ENCODE measurements at places on chromosomes 12 and 14.

DNA sequence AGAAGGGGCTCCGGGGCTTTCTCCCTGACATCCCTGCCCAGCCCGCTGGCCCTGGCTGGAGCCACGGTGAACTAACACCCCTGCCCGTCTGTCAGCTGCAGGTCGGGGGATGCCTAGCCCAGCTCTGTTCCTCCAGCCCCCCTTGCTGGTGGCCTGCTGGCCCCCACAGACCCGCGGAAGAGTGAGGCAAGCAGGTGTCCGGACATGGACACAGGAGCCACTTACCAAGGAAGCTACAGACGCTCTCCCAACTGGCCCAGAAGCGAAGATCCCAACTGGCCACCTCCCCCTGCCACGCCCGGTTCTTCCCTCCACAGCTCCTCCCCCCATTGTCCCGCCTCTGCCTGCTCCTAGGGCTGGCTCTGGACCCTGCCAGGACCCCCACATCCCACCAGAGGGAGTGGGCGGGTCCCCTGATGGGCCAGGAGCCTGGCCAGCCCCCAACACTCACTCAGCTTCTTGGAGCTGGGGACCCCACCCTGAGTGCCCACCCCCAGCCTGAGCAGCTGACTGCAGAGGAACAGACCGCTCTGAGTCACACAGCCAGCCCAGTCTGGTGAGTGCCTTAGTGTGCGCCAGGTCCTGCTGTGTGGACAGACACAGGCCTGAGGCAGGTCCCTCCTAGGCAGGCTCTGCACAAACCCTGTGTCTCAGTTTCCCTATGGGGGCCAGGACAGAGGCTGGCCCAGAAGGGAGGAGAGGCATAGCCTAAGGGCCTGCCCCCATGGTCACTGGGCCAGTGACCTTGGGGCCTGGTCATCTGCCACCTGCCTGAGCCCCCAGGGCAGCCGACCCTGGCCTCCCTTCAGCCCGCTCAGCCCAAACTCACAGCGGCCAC is 7.7 kb downstream of the AHNAK2 start:
- no peak for DNase-seq

GRCh38 chr14:23365036-23365731 is at the start of gene EFS:
EFS (minus strand) TSS chr14:23365172; CDS start chr14:23365025, 147 bp downstream.
- no peak for DNase-seq

DNA sequence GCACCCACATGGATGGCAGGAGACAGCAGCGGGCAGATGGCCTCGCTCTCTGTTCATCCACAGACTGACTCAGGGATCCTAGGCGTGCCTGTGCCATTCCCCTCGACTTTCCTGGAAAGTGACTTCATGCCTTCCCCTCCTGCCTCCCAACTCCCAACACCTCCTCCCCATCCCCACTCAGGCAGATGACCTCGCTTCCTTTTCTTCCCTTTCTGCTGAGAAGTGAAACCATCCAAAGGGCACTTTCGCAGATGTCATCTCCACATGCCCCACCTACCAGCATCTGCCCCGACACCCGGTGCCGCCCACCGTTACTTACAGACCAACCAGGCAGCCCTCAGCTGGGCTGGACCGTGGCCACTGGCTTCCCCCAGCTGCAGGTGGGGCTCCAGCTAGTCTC is 29.6 kb downstream of the BEGAIN start:
- peak; percentile 43 for DNase-seq

- peak; percentile 41 for DNase-seq
Measured at GRCh38 chr12:6092784-6093722, 31.4 kb downstream of the VWF start.

DNA sequence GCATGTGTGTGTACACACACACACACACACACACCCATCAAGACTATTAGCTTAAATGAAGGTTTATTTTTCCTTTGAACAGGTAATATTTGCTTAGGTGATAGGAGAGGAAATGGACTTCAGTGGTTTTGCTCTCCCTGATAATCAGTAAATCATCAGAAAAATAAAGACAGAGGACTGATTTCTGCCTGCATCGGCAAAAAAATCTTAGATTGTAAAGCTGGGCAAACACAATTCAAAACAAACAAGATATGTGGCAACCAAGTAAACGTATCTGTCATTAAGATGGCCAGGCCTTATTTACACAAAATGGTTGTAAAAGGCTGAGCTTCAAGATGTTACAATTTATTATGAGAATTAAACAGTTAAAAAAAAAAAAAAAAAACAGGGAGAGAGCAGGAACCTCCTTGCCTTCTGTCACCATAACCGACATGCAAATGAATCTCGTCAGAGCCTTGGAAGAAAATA is 31.3 kb downstream of the PRKD1 start:
- no peak for DNase-seq
